ENCODE measurements at places on chromosomes 1 and 21.
A peak's percentile ranks its signal among the peaks of the same experiment; 100 is the strongest.

GRCh38 chr21:42965211-42965560, 9.2 kb upstream of the PKNOX1 start:
- no peak for DNase-seq

GRCh38 chr1:63321785-63322113, 618 bp upstream of the FOXD3 start:
- no peak for DNase-seq

- no peak for DNase-seq
Measured at GRCh38 chr1:30660241-30660640, 63.1 kb downstream of the MATN1 start.

DNA sequence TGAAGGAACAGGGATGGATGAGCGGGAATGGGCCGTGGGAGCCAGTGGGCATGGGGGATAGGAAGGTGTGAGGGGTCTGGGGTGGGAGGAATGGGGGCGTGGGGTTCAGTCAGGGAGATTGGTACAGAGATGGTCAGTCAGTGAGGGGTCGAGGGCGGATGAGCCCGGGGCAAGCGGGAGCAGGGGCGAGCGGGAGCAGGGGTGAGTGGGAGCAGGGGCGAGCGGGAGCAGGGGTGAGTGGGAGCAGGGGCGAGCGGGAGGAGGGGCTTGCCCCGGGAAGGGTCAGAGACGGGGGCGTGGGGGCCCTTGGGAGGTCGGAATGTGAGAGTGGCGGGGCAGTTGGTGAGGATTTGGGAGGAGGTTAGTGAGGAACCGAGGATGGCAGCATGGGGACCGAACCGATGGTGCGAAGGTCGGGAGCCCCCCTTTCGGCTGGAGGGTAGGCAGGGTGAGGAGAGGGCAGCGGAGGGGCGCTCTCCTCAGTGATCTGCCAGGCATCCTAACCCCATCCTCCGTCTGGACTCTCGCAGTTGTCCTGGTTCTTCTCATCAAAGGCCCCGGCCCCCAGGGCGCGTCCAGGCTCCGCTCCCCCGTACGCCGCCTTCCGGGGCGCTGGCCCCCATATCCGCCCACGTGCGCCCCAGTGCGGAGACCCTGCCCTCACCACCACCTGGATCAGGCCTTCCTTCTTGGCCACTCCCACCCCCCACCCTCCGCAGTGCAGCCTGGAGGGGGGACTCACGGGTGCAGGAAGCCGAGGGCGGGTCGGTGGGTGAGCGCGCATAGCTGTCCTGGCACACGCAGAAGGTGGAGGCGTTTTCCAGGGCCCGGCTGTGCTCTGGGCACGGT, 11.2 kb downstream of the EPHA10 start:
- no peak for DNase-seq

DNA sequence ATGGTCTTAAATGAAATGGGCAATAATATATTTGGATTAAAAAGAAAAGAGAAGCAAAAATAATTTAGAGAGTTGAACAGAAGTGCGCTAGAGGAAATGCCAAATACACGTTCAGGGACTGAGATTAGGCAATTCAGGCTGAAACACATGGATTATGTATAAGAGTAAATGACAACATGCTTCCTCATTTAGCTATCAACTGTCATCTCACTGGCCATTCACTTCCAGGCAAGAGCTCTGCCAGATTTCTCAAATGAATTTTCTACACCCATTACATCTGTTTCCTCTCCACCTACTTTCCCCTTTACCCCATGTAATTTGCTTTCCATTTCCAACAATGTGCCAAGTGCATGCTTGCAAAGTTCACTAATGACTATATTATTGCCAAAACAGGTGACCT, 582.4 kb downstream of the LTN1 start:
- no peak for DNase-seq

DNA sequence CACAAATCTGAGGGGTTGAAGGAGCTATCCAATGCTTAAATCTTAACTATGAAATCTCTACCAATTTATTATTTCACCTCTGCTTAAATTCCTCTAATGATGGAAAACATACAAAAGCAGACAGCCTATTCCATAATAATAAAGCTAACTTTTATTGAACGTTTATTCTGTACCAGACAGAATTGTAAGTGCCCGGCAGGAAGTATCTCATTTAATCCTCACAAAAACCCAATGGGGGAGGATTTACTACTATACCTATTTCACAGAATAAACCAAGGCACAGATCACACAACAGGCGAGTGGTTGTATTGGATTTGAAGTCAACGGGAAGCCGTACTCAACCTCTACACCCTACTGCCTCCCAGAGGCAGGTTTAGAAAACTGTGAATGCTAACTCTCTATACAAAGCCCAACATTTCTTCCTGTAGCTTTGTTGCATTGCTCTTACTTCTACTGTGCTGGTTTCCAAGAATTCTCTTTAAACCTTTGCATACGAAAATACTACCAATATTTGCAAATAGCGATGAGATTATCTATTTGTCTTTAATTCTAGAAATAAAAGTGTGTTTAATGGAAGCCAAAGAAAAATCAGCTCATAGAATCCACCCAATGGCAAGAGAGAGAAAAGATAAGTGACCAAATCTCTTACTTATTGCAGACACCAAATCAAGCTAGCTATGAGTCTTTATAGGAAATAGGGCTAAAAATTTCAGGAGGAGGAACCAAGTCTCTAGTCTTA, 33.5 kb upstream of the C1orf53 start:
- DNase-seq, result no peak

DNA sequence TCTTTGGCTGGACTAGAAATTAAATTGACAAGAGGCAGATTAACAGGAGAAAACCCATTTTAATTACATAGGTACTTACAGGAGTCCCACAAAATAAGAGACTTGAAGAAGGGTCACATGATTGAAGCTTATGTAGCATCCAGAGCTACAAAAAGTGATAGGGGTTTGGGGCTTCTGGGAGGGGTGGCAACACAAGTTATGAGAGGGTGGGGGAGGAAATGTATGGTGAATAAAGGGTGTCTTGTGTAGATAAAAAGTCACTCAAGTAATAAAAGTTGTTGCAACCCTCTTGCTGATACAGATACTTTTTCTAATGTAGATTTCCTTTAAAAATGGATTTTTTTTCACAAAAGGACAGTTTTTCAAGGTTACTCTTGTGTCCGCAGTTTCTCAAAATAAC, 24.0 kb downstream of the USP25 start:
- no peak for DNase-seq

DNA sequence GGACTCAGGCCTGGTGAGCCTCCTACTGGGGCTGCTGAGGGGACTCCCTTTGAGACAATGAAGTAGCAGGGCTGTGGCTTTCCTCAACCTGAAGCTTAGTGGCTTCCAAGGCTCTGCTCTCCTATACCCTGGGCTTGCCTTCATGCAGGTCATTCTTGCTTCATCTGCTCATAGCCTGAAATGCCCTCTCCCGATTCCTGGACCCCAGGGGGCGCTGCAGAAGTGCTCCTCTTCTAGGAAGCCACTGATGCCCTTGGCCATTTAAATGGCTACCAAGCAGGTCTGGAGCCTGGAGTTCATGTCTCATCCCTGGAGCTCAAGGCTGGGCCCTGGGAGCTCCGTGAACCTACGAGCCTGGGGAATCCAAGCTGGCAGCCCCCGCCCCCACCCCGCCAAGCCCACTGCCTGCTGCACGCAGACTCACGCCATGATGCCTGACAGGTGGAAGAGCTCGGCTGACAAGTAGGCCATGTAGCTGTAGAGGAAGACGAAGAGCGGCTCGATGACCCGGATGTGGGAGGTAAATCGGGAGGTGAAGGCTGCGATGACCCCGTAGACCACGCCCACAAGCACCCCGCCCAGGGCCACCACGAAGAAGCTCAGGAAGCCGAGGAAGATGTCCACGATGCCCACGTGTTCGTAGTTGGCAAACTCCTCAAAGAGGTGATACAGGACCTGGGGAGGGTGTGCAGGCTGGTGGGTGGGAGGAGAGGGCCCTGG, 45.7 kb downstream of the SLC9A1 start:
- DNase-seq, result no peak

- no peak for DNase-seq
Measured at GRCh38 chr1:119743776-119744597, 24.7 kb downstream of the HMGCS2 start.

- no peak for DNase-seq
Measured at GRCh38 chr1:242016479-242016878, 17.6 kb upstream of the MAP1LC3C start.

GRCh38 chr1:245874942-245875580, 632.0 kb downstream of the SMYD3 start:
- DNase-seq, result no peak

DNA sequence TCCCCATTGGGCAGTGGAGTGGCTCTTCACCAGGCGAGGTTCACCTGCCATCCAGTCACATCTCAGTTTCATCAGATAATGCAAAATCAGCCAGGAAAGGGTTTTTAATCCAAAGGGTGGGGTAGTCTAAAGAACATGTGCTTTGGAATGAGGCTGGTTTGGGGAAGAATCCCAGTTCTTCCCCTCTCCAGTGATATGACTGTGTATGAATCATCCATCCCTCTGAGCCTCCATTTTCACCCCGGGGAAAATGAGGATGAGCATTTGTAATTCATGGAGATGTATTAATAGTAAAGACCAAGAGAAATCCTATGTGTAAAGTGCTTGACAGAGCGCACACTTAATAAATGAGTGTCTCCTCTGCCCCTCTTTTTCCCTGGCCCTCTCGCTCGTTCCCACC, 215.1 kb upstream of the FGGY start:
- DNase-seq, result no peak

DNA sequence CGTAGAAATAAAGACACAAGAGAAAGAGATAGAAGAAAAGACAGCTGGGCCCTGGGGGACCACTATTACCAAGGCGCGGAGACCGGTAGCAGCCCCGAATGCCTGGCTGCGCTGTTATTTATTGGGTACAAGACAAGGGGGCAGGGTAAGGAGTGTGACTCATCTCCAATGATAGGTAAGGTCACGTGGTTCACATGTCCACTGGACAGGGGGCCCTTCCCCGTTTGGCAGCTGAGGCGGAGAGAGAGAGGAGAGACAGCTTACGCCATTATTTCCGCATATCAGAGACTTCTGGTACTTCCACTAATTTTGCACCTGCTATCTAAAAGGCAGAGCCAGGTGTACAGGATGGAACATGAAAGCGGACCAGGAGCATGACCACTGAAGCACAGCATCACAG, 4.1 kb upstream of the TPRG1L start:
- DNase-seq, result no peak

DNA sequence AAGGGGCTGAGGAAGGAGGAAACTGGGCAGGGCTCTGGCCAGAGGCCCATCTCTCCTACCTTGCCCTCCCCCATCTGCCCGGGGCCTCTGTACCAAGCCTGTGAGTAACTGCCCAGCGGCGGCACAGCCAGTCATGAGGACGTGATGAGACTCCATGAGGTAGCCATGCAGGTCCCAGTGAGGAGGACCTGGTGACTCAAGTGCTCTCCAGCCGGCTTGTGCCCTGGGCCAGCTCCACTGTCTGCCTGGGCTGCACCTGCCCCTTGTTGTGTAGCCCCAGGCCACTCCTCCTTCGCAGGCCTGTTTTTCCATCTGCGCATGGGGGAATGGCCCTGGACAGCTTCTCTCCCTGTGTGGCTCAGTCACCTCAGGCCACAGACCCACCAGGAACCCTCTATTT, 42.0 kb upstream of the PADI1 start:
- no peak for DNase-seq

GRCh38 chr1:42847111-42847595, 740 bp downstream of the ZNF691 start:
- DNase-seq, result no peak

DNA sequence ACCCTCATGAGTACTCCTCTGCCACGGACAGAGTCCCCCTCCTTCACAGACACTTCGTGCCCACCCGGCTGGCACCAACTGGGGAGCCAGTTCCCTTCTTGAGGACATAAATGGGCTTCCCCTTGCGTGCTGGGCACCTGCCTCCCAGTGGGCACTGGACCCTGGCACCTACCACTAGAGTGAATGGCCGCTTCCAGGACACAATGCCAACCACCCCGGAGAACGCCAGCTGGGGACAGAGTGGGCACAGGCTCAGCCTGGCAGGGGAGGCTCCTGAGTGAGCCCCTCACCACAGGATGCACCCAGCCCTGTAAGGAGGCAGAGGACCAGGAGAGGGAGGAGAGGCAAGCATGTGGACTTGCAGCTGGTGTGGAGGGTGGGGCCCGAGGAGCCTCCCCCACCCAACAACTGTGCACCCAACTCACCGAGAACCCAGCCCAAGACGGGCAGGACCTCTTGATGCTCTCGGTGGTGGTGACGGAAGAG, 1.0 kb downstream of the ENTREP3 start:
- no peak for DNase-seq

DNA sequence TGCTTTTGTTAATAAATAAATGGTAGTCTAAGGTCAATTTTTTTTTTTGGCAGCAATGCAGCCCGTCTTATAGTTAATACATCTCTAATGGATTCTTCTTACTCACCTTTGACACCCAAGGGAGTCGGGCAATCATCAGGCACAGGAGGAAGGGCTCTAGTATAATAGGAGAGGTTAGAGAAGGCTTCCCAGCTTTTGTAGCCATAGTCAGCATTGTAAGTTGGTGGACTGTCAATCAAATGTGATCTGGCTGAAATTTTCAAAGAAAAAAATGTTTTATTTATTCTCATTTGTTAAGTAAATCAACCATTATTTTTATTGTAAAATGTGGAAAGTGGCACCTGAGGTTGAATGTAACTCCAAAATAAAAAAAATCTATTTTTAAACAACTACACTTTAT, 2.1 kb downstream of the PTGS2 start:
- DNase-seq, result no peak

DNA sequence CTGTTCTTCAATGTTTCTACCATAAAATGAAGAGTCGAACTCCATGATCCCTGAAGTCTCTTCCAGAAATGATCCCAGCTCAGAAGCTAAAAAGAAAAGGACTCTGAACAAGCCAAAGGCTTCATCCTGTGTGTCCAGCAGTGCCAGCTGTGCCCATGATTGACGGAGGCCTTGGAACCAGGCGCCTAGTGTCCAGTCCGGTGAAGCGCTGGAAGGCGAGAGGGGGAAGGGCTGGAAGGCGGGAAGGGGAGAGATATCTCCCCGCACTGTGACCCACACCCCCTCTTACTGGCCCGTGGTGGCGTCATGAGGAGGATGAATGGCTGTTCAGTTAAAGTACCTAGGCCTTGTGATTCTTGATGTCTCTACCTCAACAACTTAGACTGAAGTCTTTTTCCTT, 10.4 kb upstream of the PLEKHA6 start:
- DNase-seq, result no peak

- no peak for DNase-seq
Measured at GRCh38 chr1:226882631-226883409, 12.4 kb downstream of the PSEN2 start.

GRCh38 chr1:28508435-28508754, 2.6 kb downstream of the RCC1 start:
- DNase-seq, result peak; percentile 15

- DNase-seq, result no peak
Measured at GRCh38 chr1:89041119-89041641, 18.5 kb upstream of the GBP3 start.

DNA sequence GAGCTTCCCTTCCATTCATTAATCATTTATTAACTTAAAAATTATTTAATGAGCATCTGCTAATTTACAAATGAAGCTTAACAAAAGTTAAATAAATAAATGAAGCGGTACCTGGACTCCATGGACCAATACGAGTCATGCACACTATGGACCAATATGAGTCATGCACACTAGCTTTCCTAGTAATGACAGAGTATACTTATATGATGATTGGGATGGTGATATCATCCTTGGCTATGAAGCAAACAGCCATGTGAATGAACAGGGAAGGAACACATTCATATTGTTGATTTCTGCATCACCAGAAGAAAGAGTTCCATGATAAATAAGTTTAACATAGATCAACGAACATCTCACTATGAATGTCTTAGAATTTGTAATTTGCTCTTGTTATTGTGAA, 109.9 kb downstream of the SPAG17 start:
- DNase-seq, result no peak

GRCh38 chr1:197184190-197184589, 37.7 kb upstream of the ASPM start:
- DNase-seq, result no peak

All from stimulated activated CD8-positive, alpha-beta memory T cell treated with anti-CD3 and anti-CD28 coated beads, Interleukin-15, amount 100 ng/mL, for 24 hours (primary cell).